T-helper 1 cell (primary cell): ENCODE measurements at places on chromosomes 6 and 20.

DNA sequence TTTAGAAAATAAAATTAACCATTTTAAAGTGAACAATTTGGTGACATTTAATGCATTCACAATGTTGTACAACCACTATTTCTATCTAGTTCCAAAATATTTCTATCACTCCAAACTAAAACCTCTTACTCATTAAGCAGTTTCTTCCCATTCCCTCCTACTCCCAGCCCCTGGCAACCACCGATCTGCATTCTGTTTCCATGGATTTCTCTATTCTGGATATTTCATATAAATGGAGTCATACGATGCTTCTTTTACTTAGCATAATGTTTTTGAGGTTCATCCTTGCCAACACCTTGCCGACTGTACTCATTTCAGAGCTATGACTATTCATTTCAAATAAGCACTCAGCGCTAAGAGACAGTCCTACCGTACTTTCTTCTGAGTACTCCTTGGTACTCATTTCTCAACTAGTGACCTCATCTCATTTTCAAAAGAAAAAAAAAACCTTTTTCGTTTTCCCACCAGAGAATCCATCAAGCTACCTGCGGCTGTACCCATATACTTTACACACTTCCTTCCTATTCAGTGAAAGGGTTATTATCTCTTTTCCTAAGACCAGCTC, 259.2 kb downstream of the UTRN start:
- no peak for DNase-seq

- DNase-seq: no peak
These were observed 216.8 kb upstream of the DTNBP1 start for GRCh38 chr6:15879371-15880261.

- DNase-seq: no peak
These were observed 199.6 kb downstream of the OGFRL1 start for GRCh38 chr6:71488186-71488585.

DNA sequence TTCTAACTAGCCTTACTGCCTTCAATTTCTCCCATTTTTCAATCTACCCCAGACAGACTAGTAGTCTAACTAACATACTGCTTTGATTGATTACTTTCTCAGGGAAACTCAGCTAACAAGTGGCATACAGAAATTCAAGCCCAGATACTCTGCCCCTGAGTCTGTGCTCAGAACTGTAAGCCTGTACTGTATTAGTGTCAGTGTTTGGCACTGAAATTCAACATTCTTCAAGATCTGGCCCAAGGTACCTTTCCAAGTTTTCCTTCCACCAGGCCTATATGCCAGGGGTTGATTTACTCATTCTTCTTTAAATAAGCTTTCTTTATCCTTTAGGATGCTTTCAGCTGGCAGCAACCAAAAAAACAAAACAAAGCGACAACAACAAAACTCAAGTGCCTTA, 433.2 kb upstream of the MARCKS start:
- DNase-seq: no peak

DNA sequence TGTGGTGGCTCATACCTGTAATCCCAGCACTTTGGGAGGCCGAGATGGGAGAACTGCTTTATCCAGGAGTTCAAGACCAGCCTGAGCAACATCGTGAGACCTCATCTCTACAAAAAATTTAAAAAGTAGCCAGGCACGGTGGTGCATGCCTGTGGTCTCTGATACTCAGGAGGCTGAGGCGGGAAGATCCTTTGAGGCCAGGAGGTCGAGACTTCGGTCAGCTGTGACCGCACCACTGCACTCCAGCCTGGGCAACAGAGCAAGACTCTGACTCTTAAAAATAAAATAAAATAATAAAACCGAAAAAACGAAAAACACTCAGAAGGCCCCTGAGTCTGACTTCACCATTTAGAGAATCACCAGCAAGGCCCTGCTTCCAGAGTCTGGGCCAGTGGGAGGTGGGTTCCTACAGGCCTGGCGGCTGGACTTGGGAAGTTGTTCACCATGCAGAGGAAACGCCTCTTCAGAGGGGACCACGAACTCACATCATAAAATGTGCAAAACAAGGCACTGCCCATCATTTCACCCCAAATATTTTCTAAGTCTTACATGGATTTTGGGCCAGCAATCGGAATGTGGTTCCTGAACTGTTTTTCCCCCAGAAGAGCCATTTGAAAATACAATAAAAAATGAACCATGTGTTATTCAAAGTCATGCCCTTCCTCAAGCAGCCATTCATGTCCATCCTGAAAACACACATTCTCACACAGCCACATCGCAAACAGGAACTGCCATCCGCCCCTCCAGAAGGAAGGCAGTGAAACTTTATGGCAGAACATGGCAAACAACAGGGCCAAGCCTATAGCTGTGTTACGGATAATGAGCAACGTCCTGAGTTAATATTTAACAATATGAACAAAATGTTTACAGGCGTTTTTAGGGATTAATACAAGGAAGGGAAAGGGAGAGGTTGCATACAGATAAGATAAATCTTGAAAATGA, 57.8 kb downstream of the SLC22A23 start:
- no peak for DNase-seq

DNA sequence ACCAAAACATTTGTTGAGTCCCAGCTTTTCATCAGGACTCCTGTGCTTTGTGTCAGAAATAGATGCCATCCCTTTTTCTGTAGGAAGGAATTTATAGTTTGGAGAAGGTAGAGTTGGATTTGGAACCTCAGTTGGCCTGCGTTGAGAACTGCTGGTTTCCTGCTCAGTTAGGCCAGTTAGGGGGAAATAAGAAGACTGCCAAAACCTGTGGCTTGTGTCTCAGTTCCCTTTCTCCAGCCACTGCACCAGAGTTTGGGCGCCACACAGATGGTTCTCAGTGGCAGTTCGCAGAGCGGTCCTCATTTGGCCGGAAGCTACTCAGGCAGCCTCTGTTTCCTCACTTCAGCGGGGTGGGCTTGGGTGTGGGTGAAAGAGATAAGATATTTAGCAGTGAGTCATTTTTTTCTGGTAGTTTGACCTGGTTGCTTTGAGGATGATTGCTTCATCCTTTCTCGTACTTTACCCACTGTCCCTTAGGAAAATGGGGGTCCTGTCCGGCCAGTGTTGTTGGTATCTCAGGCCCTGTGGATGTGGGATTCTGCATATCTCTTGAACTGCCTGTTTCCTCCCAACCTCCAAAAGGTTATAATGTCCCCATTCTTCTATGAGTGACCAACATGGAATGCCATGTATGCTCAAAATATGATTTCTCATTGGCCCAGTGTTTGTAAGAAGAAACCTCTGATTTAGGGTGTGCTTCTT, 53.7 kb downstream of the JARID2 start:
- DNase-seq: no peak

DNA sequence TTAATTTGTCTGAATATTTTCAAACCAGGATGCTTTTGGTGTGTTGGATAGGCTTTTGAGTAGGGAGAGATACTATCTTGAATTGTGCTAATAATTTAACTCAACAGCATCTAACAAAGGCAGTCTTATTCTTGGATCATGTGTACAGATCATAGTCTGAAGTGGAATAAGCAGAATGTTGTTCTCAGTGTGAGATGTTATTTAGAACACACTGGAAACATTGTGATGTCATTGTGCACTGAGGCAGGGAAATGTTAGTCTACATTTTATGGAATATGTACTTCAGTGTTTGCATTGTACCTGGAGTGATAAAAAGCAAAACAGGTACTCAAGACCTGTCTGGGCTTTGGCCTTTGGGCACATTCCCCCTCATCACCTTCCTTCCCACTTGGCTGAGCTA, 35.0 kb downstream of the RNF144B start:
- DNase-seq: no peak

DNA sequence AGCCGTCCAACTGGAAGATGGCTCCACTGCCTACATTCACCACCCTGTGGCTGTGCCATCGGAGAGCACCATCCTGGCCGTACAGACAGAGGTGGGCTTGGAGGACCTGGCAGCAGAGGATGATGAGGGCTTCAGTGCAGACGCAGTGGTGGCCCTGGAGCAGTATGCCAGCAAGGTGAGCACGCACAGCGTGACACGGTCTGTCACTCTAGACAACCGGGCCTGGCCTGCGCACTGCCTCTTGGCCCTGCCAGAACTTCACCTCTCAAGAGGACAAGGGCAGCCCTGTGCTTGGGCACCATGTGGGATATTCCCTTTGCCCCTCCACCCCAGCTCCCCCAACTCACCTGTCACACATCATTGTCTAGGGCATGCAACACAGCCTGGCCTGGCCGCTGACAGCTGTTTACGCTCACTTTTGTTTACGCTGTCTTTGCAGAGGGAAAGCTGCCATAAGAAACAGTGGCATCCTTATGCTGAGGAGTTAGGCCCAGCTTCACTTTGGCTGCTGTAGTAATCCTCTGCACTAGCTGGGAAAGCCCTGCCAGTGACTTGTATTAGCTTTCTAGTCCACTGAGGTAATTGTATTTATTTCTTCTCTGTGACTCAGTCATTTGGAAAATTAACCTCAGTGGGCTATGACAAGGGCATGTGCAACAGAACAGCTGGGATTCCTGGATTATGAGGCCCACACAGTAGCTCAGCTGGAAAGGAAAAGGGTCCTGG, 9.8 kb upstream of the DEF6 start:
- DNase-seq: no peak
